ENCODE measurements at places on chromosomes 3 and 15. TPM values are rescaled to one million over a fixed set of nuclear protein-coding genes. Genes with fewer than 3 reads are reported as not detected.

- no peak for DNase-seq
Observed at GRCh38 chr15:66112388-66112787, 141.2 kb downstream of the MEGF11 start.

The GOLGA8M gene
- 1.9 TPM for total RNA-seq

DNA sequence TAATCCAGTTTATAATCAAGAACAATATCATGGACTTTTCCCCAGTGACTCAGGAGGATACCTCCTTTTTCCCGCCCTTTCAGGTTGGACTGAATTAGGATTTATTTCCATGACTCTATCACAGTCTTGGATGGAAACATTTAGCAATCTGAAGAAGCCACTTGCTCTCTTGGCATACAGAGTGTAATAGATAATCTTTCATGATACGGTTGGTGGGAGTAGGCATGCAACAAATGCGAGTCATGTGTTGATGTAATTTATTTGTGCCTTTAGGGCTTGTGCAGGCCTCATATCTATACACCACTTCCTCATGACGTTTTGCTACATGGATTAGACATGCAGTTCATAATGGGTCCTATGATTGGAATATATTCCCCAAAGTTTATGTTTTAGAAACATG, 54.2 kb upstream of the MCTP2 start:
- no peak for DNase-seq

DNA sequence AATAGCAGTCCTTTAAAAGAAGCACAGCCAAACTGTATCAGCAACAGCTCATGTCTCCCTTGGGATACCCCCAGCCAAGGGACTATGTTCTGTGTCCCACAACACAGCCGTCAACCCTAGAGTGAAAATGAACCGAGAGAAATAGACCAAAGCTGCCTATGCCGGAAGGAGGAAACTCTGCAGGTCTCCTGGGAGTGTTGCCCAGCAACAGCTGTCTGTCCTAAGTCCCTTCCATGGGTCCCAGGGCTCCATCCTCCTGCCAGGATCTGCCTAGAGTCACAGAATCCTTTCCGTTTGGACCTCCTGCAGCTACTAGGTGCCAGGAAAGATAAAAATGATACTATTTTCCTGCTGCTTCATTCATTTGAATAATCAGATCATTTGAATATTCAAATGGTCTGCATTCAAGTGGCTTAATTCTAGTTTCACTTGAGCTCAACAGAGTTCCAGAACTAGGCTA, 53.1 kb downstream of the TRANK1 start:
- peak; percentile 24 for DNase-seq

DNA sequence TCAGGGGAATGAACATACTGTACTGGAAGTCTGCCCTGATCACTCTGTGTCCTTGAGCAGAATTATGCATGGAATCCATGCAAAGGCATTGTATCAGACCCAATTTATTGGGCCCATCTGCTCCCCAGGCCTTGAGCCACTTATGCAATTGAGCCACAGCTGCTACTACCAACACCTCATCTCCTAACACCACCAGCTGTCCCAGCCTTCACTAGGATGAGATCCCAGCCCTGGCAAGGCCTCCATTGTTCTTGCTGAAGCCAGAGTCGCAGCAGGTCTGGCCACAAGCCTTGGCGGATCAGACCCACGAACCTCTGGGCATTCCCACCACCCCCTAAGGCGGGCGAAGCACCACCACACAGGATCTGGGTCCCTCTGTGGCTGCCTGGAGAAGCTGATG, 9.2 kb upstream of the NME9 start:
- no peak for DNase-seq

DNA sequence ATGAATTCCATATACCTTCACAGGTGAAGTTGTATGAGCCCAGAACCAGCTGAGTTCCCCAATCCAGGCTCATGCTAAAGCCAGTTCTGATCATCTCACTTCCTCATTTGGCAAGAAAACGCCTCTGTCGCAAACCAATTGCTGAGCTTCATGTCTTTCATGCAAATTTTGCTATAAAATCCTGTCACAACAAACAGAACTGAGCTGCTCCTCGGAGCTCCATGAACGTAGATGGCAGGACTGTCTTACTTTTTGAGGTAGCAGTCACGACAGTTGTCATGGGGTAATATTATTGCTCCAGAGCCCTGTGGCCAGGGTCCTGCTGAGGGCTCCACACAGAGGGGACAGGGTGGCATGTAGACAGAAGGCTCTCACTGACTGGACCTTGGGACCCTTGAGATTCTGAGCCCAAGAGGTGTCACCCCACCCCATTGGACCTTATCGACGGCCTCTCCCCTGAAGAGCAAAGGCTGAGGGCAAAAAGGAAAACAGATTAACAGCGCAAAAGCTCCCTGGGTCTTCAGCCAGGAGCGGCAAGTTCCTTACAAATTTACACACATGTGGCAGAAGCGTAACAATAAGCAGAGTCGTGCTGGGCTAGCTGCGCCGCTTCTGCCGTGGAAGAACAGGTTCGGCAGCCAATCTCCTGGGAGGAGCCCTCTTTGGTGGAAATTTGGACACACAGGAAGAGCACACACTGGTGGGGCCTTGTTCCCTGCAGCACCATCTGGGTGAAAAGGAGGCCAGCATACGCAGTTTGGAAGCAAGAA, 249.2 kb downstream of the OPA1 start:
- no peak for DNase-seq

- DNase-seq, result no peak
Observed at GRCh38 chr15:86213420-86213819, 133.7 kb downstream of the AGBL1 start.

DNA sequence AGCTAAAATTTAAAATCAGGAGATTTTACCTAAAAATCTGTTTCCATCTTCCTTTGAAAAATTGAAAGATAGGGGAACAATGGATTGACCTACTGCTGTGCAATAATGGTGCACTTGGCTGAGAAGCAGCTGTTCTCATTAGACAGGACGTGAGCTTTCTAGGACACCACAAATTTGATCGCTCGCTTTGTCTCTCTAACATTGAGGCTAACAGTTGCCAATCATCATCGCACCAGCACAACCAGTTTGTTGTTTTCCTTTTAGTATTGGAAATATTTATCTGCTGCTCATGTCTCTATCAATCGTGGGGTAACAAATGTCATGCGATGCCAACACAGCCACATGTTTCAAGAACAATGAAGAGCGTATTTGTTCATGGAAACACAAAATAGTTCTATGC, 228.8 kb upstream of the P2RY1 start:
- DNase-seq, result no peak

The TRIM42 gene
- total RNA-seq, result 2.2 TPM

The SH3GL3 gene
- 24.8 TPM for total RNA-seq

The FBXO40 gene
- 2.2 TPM for total RNA-seq

GRCh38 chr3:17852217-17852616, 109.8 kb upstream of the TBC1D5 start:
- DNase-seq, result no peak

The PROK2 gene
- total RNA-seq, result not detected

- DNase-seq, result no peak
Observed at GRCh38 chr15:43985976-43986680, 159.3 kb downstream of the WDR76 start.

The TMEM45A gene
- total RNA-seq, result 178 TPM

DNA sequence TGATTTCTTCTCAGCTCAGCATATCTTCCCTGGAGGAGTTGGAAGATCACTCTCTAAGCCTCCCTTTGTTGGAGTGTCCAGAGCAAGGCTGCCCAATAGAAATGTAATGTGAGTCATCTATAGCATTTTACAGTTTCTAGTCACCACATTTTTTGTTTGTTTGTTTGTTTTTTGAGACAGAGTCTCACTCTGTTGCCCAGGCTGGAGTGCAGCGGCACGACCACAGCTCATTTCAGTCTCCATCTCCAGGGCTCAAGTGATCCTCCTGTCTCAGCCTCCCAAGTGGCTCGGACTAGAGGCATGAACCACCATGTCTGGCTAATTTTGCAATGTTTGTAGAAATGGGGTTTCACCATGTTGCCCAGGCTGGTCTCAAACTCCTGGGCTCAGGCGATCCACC, 21.3 kb downstream of the KLHL6 start:
- no peak for DNase-seq

The WDR72 gene
- 5.1 TPM for total RNA-seq

- no peak for DNase-seq
Observed at GRCh38 chr3:177807150-177807875, 610.0 kb upstream of the TBL1XR1 start.

DNA sequence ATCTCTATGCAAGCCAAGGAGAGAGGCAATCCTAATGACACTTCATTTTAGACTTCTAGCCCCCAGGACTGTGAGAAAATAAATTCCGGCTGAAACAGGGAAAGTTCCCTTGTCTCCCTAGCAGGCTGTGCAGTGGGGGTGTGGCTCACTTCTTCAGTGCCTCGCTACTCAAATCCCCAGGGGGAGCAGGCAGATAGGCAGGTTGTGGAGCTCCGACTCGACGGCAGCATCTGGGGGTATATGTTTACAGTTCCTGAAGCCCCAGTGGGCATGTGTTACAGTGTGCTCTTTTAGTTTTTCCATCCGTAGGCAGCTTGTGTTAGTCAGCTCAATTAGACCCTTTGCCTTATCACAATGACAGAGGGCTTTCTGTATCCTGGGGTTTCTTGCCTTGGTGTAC, 836.5 kb downstream of the PDCD6IP start:
- DNase-seq, result no peak

- no peak for DNase-seq
Observed at GRCh38 chr3:17290894-17291293, 406.1 kb downstream of the PLCL2 start.

DNA sequence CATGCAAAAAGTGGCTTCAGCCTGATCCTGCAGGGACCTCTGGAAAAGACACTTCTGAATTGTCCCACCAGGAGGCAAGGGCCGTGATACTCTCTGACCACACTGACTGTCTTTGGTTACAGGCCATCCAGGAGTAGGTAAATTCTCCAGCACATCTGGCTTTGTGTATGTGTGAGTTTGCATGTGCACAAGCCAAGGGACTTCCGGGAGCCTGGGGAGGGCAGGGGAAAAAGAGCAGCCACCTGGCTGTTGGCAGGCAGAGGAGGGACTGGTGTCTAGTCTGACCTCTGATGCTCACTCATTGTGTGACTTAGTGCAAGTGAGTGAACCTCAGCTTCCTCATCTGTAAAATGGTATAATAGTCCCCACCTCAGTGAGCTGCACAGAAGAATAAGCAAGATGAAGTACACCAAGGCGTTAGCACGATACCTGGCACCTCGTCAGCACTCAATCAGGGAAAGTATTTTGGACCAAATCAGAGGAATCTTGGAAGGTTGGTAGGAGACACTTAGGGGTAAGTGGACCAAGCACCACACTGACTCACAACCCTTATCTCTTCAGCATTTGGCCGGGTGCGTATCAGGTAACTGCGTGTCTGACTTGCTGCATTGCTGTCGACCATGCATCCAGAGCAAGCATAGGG, 19.1 kb downstream of the KLHL6 start:
- DNase-seq, result no peak

DNA sequence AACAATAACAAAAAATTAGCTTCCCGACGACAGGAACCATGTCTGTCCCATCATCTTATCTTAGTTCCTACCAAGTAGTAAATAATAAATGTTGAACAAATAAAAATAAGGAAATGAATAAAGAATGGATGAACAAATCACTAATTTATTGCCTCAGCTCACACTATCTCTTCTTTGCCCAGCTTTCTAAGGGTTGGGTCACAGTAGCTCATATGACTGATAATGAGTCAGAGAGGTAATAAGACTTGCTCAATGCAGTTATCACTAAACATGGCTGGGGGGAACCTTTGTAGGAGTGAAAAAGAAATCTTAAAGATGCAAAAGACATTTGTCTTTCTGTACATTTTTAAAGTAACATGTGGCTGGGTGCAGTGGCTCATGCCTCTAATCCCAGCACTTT, 182.2 kb downstream of the WDR76 start:
- DNase-seq, result peak; percentile 36

Measured in umbilical cord (tissue), 2 donors.